ENCODE measurements at places on chromosomes 3 and 15. TPM values are rescaled to one million over a fixed set of nuclear protein-coding genes. Genes with fewer than 3 reads are reported as not detected.

The MKRN3 gene
- total RNA-seq, result 0.21 TPM

The GABRA5 gene
- total RNA-seq, result not detected

The TGM4 gene
- total RNA-seq, result not detected

The AMOTL2 gene
- total RNA-seq, result 66.9 TPM

The ZNF592 gene
- total RNA-seq, result 4.7 TPM

The FBXW12 gene
- 0.37 TPM for total RNA-seq

GRCh38 chr15:99306694-99307338, 55.5 kb downstream of the LRRC28 start:
- no peak for DNase-seq

- no peak for DNase-seq
Observed at GRCh38 chr3:185381320-185382058, 18.6 kb downstream of the MAP3K13 start.

DNA sequence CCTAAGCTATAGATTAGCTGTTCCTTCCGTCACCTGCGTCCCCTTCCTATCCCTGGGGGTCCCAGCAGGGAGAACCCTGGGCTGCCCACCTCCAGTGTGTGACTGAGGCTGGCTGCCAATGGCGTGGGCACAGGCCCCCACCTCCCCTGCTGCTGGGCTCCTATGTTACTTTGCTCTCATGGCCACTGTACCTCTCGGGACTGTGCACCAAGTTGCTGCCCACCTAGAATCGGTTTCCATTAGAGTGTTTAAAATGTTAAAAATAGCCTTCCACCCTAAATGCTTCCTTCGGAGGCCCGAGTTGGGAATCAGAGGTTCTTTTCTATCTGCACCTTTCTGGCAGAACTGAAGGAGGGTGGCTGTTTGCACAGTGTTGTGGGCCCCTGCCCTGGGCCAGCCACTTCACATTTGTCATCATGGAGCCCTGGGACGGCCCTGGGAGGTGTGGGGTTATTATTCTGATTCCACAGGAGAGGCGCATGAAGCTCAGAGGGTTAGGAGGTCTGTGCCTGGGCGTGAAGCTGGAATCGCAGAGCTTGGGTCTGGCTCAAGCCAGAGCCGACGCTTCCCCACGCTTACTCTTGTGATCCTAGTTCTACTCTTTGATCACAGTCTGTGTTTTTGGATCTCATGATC, 29.1 kb downstream of the IRAK2 start:
- DNase-seq, result no peak

DNA sequence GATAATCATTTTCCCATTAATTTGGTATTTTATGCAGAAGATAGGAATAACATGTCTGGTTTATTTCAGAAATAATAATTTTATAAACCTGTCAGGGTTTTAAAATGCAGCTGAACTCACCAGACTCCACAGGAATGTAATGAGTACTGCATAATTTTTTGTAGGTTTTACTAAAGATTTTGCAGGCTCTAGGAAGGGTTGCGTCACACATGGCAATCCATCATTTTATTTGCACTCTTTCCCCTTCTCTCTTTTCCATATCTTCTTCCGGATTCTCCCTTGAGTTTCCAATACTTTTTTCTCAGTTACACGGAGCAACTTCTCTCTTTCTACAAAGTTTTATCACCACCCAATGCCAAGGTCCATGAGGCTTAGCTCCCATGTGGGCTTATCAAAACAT, 234.7 kb downstream of the NFKBIZ start:
- DNase-seq, result no peak

Measured in uterus (tissue), 4 donors.